Eye (tissue), 1 donor: ENCODE measurements at places on chromosomes 2 and 18.
A peak's percentile ranks its signal among the peaks of the same experiment; 100 is the strongest.

DNA sequence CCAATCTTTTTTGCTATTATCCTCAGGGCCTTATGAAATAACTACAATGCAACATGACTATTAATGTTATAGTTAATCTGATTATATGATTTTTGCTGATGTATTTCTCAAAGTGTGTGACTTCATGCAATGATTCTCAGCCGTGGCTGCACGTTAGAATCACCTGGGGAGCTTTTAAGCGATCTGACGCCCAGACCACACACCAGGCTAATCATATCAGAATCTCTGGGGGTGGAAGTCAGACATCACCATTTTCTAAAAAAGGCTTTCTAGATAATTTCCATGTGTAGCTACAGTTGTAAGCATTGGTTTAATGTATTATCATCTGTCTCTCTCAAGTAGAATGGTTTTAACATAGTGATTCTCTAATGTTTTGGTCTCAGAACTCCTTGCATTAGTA, 5.5 kb upstream of the QPCT start:
- no peak for DNase-seq

DNA sequence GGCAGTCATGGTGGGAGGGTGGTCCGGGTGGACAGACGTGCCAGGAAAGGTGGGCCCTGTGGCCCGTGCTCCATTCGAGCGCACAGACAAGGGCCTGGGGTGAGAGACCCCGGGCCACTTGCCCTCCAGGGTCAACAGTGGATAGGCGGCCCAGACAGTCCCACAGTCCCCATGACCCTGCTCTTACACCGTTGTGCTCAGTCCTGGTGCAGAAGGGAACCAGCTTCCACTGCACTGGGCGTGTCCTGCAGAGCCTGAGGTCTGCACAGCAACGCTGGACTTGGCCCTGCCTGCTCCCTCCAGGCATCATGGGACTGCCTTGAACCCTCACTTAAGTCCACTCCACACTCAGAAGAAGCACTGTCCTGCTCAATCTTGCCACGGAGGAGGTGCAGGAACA, 52.0 kb downstream of the PXDN start:
- no peak for DNase-seq

- DNase-seq = no peak
Measured at GRCh38 chr2:178536037-178536436, 55.8 kb downstream of the PLEKHA3 start.

DNA sequence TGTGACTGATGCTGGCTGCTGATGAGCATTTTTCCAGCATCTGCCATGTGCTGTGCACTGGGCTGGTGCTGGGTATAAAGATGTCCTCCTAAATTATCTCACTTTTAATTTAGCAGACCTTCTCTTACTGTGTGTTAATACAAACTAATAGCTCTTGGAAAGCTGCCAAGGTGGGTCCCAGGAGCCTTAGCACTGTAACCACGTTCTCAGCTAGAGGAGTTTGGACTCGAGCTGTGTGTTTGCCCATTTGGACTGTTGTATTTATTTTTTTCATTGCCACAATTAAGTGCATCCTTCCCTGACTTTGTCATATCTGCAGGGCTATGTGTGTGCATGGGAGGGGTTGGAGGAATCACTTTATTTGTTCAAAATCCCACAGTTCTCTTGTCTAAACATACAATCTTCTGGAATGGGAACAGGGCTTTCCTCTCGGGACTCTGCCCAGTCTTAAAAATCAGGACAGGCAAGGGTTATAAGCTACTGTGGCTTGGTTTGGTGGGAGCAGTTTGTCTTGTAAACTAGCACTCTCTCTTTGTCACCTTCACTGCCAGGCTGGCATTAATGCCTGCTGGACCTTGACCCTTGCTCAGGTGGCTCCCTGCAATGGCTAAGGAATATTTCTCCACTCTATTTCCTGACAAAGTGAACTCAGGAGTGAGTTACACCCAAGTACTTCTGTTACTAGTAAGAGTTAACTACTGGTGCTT, 129.7 kb upstream of the MGAT5 start:
- DNase-seq = peak; percentile 27

GRCh38 chr2:66495788-66496640, 61.1 kb downstream of the MEIS1 start:
- DNase-seq = no peak

GRCh38 chr2:126887506-126887905, 11.2 kb upstream of the TEX51 start:
- DNase-seq = no peak

DNA sequence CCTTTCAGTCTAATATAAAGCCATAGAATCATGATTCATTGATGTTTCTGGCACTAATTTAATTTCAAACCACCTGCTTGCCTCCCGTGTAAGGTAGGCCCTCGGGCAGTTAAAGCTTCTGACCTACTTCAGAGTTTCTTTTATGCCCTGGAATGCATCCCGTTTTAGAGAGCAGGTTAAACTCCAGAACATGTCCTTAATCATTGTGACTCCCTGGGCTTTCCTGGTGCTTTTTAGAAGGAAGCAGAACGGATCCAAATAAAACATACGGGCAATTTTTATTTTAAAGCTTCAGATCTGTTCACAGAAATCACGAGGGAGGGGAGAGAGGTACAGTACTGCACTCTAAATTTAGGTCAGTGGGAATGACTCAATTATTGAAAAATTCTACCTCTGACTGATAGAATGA, 134.8 kb downstream of the GCA start:
- DNase-seq = no peak

DNA sequence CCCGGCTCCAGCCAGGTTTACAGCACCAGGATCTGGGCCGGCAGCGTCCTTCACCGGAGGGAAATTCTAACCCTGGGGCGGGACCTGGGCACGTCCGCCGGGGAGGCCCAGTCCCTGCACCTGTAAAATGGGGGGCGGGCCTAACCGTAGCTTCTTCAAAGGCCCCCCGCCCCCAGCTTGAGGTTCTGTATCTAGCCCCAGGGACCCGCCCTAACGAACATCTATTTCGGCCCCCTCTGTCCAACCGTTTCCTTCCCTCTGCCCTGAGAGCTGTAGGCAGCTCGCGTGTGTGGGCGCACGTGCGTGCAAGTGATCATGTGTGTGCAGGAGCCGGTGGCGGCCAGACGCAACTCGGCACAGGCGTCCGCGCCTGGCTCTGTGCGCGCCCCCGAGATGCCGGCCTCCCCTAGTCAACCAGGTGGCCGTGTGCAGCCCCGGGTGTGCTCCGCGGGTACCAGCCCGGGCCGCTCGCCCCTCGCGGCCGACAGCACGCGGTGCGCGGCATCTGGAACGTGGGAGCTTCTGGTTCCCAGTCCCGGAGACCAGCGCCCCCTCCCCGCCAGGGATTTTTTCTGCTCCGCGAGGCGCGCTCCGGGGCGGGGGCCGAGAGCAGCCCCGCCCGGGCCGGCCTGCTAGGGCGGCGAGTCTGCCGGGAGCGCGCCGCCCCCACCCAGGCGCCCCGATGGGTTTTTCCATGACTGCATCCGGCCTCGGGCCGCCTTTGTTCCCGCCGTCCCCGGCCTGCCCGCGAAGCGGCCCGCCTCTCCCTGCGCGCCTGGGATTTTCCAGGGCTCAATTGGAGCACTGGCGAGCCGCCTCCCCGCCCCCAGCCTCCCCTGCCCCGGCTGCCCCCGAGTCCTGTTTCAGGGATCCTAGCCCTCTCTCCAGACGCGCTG, 21.2 kb downstream of the TEX44 start:
- DNase-seq = peak; percentile 95

- no peak for DNase-seq
Measured at GRCh38 chr2:180677200-180677599, 303.2 kb upstream of the UBE2E3 start.

DNA sequence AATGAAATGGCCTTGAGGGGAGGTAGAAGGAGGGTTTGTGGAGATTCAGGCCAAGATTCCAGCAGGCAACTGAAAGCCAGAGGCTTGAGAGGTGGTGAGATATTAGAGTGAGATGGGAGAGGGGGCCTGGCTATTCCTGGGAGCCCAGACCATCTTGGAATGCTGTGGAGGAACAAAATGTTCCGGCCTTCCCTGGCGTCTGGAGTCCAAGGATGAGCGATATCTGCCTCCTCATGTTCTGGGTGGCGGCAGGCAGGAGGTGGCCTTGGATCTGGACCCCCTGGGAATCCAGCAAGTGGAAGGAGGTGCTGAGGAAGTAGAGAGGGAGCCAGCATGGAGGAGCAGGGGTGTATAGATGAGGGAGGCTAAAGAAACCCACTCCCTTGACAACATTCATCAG, 335.9 kb downstream of the CYP26B1 start:
- DNase-seq = no peak

DNA sequence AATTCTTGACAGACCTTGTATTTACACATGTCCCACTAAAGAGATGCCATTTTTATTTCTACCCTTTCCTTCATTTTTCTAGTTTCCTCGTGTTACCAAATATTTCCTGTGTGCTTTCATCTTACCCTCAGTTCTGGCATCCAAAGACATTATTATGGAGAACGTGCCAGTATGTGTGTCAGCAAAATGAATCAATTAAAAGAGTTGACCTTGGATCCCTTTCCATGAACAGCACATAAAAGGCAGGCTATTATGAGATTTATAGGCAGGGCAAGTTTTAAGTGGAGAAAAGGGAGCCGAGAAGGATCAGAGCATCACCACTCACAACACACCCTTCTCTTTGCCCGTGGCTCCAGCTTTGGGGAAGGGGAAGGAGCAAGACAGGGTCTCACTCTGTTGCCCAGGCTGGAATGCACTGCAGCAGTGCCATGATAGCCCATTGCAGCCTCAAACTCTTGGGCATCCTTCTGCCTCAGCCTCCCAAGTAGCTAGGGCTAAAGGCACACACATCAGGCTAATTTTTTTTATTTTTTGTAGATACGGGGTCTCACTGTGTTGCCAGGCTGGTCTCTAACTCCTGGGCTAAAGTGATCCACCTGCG, 149.9 kb downstream of the GFPT1 start:
- no peak for DNase-seq

DNA sequence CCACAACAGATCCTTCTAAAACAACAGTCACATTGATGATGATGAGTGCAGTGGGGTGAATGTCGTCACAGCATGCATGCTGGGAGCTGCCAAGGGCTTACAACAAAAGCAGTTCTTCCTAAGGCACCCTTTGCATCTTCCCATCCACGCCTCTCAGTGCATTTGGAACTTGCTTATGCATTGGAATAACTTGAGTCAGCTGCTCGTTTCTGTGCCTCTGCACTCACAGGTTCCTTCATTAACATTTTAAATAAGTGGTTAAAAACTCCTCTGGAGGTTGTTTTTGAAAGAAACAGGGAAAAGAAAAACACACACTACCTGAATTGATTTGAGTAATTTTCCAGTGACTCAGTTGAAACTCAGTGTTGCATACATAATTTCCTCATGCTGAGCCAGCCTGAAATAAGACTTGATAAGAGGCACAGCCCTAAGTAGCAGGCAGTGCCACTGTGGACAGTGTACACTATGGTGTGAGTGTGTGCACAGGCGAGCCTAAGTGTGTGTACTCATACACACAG, 46.8 kb upstream of the TRIM43B start:
- peak; percentile 22 for DNase-seq

- DNase-seq = no peak
Measured at GRCh38 chr2:31255911-31256571, 22.1 kb downstream of the EHD3 start.

GRCh38 chr2:38375696-38376345, 1.3 kb downstream of the ATL2 start:
- DNase-seq = no peak

DNA sequence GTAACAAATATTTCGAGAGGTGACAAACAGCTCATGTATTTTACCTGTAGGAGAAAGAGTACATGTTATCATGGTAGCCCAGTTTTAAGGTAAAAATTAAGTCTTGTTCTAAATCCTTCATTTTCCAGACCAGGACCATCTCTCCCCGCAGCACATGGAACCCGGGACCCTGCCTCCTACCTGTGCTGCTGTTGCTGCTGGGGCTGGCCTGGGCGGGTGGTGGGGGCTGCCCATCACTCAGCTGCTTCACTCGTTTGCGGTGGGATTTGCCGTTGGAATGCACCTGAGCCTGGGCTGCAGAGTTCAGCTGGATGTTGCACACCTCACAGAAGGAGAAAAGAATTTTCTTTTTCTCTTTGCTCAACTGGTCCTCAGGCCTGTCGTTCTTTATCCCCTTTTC, 92.1 kb downstream of the ZNF385B start:
- no peak for DNase-seq

DNA sequence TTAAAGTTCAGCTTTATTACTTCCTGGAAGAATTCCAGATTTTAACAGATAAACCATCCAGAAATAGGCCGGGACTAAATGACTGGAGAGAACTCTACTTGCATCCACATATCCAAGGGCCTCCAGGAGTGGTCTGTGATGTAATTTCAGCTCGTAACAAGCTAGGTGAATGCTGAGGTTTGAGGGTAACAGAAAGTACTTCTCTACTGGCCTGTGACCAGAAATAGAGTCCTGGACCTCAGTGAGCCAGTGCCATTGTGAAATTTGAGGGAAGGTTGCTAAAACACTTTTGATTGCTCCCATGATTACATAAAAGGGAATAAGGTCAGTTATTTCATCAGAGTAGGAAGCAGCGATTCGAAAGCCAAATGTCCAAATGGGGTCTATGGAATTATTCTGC, 158.1 kb downstream of the DOCK10 start:
- DNase-seq = no peak

DNA sequence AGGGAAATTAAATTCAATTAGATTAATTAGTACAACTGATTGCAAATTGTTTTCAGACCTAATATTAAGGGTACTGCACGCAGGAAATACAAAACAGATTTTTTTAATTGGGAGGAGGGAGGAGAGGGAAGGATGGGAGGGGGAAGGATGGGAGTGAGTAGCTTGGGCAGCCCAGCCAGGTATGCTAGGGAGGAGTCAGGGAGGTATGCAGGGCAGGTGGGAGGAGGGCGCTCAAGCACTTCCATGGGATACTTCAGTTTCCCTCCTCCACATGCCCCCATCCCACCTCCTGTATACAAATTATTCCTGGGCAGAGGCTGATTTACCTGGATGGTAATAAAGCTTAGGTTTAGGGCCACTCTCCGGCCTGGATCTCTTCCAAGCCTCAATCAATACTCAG, 76.6 kb upstream of the CAPN13 start:
- no peak for DNase-seq

GRCh38 chr2:225415792-225416191, 16.3 kb downstream of the NYAP2 start:
- peak; percentile 67 for DNase-seq

- DNase-seq = no peak
Measured at GRCh38 chr2:194672994-194673393, 984.0 kb upstream of the SLC39A10 start.

DNA sequence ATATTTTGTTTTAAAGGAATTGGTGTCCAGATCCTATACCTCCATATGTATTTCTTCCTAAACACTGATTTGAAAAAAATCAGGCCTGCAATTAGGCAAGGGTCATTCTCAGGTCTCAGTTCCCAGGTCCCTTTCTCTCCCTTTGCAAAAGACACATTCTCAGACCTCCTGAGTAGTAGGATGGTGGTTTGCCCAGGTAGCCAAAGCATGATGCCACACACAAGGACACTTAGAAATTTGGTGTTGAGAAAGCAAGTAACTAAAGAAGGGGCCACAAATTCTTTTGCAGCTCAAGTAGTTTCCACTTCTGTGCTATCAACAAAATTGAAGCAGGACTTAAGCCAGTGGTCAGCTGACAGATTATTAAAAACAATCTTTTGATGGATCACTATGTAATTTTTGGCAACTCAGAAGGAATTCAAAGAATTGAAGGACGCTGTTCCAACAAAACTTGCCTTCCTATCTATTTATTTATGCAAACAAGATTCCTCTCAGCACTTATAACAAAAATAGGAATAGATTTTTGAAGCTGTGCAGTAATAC, 6.6 kb upstream of the MYO5B start:
- DNase-seq = no peak
